ENCODE measurements at places on chromosomes 11 and 22. TPM values are rescaled to one million over a fixed set of nuclear protein-coding genes. Genes with fewer than 3 reads are reported as not detected.

NXPE4 gene
- not detected for polyA plus RNA-seq

TSSK2 gene
- polyA plus RNA-seq, result not detected

APOL6 gene
- polyA plus RNA-seq, result 20.8 TPM

COMT gene
- polyA plus RNA-seq, result 430 TPM

OR51I1 gene
- not detected for polyA plus RNA-seq

MS4A4A gene
- 9.5 TPM for polyA plus RNA-seq

F2 gene
- polyA plus RNA-seq, result 1,126 TPM

CAPN5 gene
- 18.3 TPM for polyA plus RNA-seq

ENTHD1 gene
- polyA plus RNA-seq, result not detected

MRGPRE gene
- polyA plus RNA-seq, result not detected

PHOX2A gene
- not detected for polyA plus RNA-seq

PICALM gene
- polyA plus RNA-seq, result 19.3 TPM

CHRDL2 gene
- 15.8 TPM for polyA plus RNA-seq

ART5 gene
- polyA plus RNA-seq, result not detected

ACR gene
- polyA plus RNA-seq, result 0.07 TPM

TCN1 gene
- polyA plus RNA-seq, result 0.17 TPM

MMP12 gene
- polyA plus RNA-seq, result not detected

ZNF214 gene
- 0.57 TPM for polyA plus RNA-seq

ARHGEF17 gene
- 2.6 TPM for polyA plus RNA-seq

DGCR6L gene
- 88.2 TPM for polyA plus RNA-seq

TREH gene
- 1.2 TPM for polyA plus RNA-seq

MS4A4E gene
- 0.35 TPM for polyA plus RNA-seq

ZNF215 gene
- 0.07 TPM for polyA plus RNA-seq

MRGPRX4 gene
- polyA plus RNA-seq, result not detected

MIAT gene
- 0.29 TPM for polyA plus RNA-seq

CDC42EP1 gene
- 66.6 TPM for polyA plus RNA-seq

JHY gene
- polyA plus RNA-seq, result 0.13 TPM

MS4A2 gene
- polyA plus RNA-seq, result not detected

ANAPC15 gene
- 22.4 TPM for polyA plus RNA-seq

C11orf52 gene
- 10.9 TPM for polyA plus RNA-seq

KLHDC7B gene
- polyA plus RNA-seq, result 0.08 TPM

TIMM10 gene
- 77.4 TPM for polyA plus RNA-seq

TSGA10IP gene
- 0.02 TPM for polyA plus RNA-seq

OR8B12 gene
- polyA plus RNA-seq, result not detected

TTC28 gene
- polyA plus RNA-seq, result 4.2 TPM

TMEM191C gene
- polyA plus RNA-seq, result not detected

DGCR6 gene
- polyA plus RNA-seq, result 1.5 TPM

FBLN1 gene
- polyA plus RNA-seq, result 2.2 TPM

MYO7A gene
- 8.3 TPM for polyA plus RNA-seq

TBX1 gene
- 0.18 TPM for polyA plus RNA-seq

THY1 gene
- 5.1 TPM for polyA plus RNA-seq
